Heart left ventricle (tissue), 16 donors: ENCODE measurements at places on chromosomes 2 and 18.

DNA sequence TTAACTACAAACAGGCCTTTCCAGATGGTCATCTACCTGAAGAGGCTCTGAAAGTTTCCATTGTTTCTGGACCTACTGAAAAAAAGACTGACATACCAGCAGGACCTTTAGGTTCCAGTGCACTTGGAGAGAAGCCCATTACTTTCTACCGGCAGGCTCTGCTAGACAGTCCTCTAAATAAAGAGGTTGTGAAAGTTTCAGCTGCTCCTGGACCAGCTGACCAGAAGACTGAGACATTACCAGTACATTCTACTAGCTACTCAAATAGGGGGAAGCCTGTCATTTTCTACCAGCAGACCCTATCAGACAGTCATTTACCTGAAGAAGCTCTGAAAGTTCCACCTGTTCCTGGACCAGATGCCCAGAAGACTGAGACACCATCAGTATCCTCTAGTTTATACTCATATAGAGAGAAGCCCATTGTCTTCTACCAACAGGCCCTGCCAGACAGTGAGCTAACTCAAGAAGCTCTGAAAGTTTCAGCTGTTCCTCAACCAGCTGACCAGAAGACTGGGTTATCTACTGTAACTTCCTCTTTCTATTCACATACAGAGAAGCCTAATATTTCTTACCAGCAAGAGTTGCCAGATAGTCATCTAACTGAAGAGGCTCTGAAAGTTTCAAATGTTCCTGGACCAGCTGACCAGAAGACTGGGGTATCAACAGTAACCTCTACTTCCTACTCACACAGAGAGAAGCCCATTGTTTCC is 65.8 kb downstream of the ALMS1 start:
- no peak for DNase-seq

DNA sequence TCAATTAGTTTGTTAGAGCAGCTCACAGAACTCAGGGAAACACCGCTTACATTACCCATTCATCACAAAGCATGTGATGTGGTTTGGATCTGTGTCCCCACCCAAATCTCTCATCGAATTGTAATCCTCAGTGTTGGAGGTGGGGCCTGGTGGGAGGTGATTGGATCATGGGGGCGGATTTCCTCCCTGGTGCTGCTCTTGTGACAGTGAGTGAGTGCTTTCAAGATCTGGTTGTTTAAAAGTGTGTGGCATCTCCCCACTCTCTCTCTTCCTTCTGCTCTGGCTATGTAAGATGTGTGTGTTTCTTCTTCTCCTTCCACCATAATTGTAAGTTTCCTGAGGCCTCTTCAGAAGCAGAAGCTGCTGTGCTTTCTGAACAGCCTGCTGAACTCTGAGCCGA is 63.5 kb upstream of the AGPS start:
- no peak for DNase-seq

DNA sequence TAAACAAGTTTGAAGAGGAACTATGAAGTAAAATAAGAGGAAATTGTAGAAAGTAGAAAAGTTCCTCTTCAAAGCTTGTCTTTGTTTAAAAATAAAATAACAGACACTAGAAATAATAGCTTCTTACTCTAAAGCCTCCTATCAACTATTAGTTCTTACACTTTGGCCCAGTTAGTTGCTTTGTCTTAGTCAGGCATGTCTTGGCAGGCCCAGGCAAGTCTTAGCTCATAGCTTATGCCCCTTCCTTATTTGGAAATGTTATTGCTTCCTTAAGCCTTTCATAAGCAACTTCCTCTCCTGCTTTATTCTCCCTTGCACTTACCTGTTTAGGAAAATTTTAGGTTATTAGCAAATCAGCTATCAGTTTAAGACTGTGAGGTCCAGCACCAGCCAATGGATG is 950.6 kb upstream of the LRATD1 start:
- DNase-seq = no peak

DNA sequence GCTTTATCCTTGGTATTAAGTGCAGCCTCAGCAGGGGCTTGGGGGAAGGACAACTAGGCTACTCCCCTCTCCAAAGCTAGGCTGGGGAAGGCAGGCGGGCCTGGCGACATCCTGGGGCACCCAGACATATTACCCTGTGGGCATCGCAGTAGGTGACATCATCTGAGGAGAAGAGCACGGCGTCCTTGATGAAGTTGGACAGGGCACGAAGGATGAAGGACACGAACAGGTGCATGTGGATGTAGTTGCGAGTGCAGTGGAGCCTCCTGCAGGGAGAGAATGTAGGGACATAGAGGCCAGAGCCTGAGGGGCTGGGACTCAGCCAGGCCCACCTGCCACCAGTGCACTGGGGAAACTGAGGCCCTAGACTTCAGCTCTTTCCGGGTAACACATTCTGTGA is 32.3 kb downstream of the TMEM37 start:
- peak; percentile 14 for DNase-seq

GRCh38 chr2:231038483-231039293 is 1.4 kb downstream of the C2orf72 start:
- no peak for DNase-seq

- no peak for DNase-seq
These were observed 37.5 kb upstream of the SH3RF3 start for GRCh38 chr2:109091526-109091925.

DNA sequence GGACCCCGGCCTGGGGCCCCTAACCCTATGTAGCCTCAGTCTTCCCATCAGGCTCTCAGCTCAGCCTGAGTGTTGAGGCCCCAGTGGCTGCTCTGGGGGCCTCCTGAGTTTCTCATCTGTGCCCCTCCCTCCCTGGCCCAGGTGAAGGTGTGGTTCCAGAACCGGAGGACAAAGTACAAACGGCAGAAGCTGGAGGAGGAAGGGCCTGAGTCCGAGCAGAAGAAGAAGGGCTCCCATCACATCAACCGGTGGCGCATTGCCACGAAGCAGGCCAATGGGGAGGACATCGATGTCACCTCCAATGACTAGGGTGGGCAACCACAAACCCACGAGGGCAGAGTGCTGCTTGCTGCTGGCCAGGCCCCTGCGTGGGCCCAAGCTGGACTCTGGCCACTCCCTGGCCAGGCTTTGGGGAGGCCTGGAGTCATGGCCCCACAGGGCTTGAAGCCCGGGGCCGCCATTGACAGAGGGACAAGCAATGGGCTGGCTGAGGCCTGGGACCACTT is 16.4 kb downstream of the EMX1 start:
- DNase-seq = no peak

DNA sequence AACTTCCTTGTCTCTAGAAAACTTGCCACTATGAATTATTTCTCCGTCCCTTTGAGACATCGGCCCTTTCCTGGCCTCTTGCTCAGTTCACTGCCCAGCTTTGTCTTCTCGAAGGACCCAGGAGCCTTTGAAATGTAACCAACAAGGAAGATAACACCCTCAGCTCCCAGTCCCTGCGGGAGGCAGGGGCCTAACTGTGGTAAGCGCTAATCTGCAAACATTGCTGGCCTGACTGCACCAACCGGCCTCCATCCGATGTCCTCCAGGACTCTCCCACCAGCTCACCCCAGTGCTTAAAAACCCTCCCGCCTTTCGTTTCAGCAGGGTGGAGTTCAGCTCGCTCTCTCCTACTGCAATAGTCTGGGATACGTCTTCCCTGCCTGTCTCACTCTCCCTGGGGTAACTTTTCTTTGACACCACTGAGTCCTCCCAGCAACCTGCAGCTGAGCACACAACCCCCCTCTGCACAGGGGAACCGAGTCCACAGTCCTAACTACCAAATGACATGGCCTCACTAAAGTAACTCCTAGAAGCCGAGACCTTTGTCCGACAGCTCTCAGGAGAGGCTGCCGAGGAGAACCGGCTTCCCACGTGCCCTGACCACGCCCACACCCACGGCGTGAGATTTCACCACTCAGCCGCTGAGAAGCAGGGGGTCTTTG is 76.1 kb downstream of the MBP start:
- DNase-seq = no peak

- no peak for DNase-seq
These were observed 29.0 kb downstream of the LGALSL start for GRCh38 chr2:64482765-64483504.

DNA sequence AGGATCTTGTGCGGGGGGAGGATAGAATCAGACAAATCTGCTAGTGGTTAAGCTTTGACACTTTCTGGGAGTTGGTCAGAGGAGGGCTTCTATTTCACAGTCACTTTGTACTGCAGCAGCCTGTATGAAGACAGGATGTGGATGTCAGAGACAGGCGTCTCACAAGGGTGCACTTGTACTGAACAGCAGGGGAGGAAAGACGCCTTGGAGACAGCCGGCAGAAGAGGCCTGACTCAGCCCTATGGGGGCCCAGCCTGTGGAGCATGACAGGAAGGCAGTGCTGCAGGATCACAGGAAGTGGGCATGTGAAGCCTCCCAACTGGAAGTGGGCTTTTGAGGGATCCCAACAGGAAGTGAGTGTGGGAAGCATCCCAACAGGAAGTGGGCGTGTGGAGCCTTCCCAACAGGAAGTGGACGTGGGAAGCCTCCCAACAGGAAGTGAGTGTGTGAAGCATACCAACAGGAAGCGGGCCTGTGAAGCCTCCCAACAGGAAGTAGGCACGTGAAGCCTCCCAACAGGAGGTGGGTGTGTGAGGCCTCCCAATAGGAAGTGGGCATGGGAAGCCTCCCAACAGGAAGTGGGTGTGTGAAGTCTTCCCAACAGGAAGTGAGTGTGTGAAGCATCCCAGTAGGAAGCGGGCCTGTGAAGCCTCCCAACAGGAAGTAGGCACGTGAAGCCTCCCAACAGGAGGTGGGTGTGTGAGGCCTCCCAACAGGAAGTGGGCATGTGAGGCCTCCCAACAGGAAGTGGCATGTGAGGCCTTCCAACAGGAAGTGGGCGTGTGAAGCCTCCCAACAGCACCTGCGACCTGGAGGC is 212.3 kb downstream of the SNTG2 start:
- DNase-seq = peak; percentile 35

DNA sequence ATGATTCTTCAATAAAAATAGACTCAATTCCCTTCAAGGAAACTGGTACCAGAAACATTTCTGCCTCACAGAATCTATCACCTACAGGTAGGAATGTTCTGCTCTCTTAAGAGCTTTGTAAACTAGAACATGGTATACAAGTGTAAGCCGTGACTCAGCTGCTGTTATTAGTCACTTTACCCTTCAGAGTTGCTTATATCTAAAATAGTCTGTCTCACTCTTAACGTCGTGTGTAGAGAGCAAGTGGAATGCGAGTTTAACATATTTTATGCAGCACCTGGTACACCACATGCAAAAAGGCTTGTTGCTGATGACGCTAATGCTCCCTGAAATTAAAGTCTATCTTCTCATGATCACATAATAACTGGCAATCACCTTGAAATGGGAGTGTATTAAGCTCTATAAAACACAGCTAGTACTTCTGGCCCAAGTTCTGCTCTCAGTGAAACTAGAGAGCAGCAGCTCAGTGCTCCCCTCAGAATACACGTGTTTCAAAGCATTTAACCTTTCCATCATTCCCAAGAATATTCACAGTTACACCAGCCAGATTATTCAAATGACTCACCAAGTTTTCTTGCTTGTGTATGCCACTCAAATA is 420.0 kb downstream of the ZEB2 start:
- DNase-seq = no peak

GRCh38 chr2:221001381-221001801 is 570.7 kb downstream of the EPHA4 start:
- DNase-seq = no peak

DNA sequence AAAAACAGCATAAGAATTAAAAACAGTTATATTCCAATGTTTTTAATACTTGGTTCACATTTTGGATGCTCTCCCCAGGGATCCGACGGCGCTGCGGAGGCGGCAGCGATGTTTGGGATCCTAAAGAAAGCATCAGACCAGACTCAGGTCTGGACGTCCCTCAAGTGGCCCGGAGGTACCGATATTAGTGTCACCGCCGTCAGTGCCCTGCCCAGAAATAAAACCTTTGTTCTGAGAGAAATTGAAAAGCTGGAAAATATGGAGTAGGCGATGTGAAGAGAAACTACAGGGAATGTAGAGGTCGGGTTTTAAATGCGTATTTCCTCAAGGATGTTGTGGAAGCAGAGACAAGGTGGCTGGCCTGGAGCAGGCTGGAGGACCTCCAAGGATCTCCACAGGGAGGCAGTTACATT is 683 bp upstream of the TBC1D8 start:
- no peak for DNase-seq

- no peak for DNase-seq
These were observed 114.9 kb downstream of the GALNT13 start for GRCh38 chr2:153986488-153987229.

DNA sequence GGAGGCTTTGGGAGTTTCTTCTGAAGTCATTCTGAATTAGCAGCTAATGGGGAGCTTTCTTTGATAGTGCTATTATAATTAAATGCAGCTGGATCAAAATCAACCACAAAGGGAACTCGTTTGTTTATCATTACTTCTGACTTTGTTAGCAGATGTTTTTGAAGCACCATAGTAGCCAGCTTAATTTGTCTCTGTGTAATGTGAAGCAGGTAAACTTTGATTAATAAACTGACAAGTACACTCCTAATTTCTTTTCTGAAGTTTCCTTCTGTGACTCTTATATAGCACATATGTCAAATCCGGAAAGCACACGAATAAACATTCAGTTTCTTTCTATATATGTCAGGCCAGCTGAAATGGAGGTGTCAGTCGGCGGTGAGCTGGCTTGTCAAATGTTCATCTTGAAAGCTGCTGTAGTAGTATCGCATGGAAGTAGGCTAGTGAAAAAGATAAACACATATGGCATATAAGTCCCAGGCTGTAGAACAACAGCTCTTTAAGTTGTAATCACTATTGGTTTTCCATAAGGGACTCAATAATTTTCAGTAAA is 451.9 kb upstream of the ZEB2 start:
- DNase-seq = no peak

DNA sequence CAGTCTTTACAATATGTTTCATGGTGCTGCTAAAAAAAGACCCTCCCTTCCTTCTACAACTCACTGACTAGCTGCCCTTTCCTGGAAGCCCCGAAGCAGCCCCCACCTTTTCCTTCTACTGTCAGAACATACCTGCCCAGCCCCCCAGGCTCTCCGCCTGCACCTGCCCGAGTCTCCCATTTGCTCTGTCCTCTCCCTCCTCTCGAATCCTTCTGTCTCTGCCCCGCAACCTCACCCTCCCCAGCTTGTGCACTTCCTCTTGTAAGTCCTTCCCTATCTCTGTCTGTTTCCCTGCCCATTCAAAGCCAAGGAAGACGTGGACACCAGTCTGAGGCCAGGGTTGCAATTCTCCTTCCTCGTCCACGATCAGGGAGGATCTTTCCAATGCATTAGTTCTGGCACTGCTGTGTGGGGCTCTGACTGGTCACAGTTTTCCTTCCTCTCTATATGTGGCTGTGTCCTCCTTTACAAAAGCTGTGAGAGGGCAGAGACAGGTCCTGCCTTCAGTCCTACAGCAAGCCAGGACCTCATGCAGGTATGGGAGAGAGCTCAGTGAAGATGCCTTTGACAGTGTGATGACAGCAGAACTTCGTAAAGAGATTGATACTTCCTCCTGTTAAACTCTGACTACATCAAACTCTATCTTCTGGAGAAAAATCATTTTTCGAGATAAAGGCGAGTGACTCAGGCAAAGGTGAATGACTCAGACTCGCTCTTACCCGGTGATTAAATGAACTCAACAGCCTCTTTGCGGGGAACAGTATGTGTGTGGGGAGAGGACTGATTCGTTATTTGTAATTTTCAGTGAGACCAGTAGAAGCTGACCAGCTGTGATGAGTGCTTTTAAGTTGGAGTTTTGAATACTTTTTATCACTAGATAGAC is 14.2 kb downstream of the TNFRSF11A start:
- DNase-seq = peak; percentile 42
